ENCODE measurements at places on chromosomes 11 and 22.

GRCh38 chr11:46612326-46612725 is 4.7 kb downstream of the HARBI1 start:
- DNase-seq, result no peak

DNA sequence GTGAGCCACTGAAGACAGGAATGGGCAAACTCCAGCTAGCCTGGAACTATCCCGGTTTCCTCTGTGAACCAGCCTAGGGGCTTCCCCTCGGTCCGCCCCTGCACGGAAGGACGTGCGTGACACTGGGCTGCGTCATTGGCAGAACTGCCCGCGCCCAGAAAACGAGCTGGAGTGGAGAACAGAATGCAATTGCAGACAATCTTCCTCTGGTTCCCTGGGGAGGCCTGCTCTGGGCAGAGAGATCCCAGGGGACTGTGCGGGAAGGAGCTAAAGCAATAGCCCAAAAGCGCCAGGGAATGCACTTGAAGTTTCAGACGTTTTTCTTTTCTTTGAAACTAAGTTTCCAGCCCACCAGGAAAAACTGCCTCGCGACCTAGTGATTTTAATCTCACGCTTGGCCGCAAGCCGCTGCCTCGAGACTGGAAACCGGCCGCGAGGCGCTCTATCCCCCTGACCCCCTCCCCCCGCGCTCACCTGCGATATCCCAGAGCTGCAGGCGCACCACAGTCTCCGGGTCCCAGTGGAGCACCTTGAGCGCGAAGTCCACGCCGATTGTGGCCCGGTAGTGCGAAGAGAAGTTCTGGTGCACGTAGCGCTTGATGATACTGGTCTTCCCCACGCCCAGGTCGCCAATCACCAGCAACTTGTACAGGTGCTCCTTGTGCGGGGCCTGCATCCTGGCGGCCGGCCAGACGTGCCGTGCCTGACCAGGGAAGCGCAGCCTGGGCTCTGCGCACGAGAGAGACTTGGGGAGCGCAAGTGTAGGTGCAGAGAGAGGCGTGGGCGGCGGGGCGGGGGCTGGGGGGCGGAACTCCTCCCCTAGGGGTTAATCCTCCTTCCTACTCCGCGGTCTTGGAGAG is at the start of gene RAB38:
TSS of gene RAB38 (minus strand) at position 735 of the 860 bp plus-strand sequence. CDS start at position 676, 59 bp downstream.
- DNase-seq, result no peak

- no peak for DNase-seq
Measured at GRCh38 chr11:101336155-101336554, 206.5 kb upstream of the PGR start.

DNA sequence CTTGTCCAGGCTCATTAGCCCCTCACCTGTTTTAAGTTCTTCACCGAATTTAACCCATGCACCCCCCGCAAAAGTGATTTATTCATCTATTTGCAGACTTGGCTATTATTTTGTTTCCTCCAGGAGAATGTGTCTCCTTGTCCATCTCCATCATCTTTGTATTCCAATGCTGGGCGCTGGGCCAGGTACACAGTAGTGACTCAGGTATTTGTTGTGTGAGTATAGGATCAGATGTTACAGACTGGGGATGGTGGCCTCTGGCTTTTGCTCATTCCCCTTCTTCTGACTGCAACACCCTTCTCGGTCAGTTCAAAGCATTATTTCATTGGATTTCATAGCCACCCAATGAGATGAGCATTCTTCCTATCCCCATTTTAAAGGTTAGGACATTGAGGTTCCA is 408.2 kb downstream of the MN1 start:
- no peak for DNase-seq

DNA sequence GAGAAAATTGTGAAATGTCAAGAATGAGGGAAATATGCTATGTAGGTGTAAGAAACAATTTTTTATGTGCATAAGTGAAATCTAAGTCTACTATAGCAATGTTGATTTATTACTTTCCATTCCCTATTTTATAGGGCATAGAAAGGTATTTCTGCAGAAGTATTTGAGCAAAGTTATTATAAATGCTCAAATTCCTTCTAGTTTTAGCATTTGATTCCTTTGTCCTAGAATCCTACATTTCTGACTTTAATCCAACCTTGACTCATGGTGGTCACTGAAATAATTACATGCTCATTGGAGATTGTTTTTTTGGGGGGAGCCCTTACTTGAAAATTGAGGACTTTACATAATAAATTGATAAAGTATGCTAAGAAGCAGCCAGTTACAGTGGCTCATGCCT is 716.6 kb upstream of the LUZP2 start:
- DNase-seq, result no peak

DNA sequence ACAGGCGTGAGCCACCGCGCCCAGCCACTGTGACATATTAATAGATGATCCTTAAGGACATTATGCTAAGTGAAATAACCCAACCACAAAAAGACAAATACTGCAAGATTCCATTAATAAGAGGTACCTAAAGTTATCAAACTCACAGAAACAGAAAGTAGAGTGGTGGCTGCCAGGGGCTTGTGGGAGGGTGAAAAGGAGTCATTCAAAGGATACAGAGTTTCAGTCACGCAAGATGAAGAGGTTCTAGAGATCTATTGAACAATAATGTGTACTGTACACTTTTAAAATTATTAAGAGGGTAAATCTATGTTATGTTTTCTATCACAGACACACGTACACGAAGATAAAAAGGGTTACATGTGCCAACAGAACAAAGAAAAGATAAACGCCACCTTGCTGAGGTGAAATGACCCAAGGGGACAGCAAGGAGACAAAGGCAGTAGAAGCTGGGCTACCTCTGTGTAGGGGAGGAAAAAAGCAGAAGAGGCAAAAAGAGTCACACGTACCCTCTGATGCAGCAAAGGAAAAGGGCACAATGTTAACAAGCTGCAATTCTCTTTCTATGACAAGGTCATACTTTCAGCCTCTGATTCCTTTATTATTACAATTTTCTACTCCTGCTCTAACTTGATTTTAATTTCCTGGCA is 65.3 kb downstream of the AMBRA1 start:
- no peak for DNase-seq

GRCh38 chr11:16859651-16860050 is 121.2 kb downstream of the C11orf58 start:
- no peak for DNase-seq

- DNase-seq, result no peak
Measured at GRCh38 chr22:49198705-49199084, 629.0 kb downstream of the BRD1 start.

DNA sequence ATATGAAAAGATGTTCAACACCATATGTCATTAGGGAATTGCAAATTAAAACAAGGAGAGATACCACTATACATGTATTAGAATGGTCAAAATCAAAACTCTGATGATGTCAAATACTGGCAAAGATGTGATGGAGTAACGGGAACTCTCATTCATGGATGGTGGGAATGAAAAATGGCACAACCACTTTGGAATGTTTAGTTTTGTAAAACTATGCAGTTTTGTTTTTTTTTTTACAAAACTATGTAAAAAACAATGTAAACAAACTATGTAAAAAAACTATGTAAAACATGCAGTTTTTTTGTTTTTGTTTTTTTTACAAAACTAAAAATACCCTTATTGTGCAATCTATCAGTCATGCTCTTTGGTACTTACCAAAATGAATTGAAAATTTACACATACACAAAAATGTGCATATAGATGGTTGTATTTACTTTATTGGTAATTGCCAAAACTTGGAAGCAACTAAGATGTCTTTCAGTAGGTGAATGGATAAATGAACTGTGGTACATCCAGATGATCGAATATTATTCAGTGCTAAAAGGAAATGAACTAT is 5.0 kb upstream of the USP47 start:
- DNase-seq, result no peak

- no peak for DNase-seq
Measured at GRCh38 chr11:62128835-62129234, 5.0 kb downstream of the INCENP start.

GRCh38 chr11:24373516-24373915 is 123.3 kb upstream of the LUZP2 start:
- no peak for DNase-seq

GRCh38 chr11:119744577-119744976 is 15.6 kb upstream of the NECTIN1 start:
- no peak for DNase-seq

GRCh38 chr22:26979294-26979693 is 321.9 kb downstream of the MIAT start:
- no peak for DNase-seq

DNA sequence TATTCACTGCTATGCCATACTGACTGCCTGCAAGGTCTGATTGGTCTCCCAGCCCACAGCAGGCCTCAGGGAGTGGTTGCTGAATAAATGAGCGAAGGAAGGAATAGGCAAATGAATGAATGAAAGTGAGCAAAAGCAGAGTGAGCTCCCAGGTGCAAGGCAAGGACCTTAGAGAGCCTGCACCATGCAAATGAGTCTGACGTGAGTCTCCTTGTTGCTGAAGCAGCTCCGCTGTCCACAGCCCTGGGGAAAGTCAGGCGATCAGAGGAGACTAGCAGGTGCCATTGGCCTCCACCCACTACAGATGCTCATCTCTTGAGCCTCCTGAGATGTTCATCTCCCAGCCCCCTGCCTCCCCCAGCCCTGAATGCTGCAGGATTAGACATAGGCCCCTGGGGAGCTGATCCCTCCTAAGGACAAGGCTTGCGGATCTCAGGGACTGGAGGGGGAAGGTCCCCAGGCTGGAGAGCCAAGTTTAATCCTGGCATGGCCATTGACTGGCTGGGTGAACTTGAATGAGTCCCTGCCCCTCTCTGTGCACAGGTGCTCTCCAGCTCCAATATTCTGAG is 22.1 kb downstream of the GDPD5 start:
- DNase-seq, result no peak

- DNase-seq, result no peak
Measured at GRCh38 chr11:96014217-96014616, 90.3 kb upstream of the MTMR2 start.

GRCh38 chr11:96242971-96243647 is 99.9 kb downstream of the MAML2 start:
- DNase-seq, result peak; percentile 44

DNA sequence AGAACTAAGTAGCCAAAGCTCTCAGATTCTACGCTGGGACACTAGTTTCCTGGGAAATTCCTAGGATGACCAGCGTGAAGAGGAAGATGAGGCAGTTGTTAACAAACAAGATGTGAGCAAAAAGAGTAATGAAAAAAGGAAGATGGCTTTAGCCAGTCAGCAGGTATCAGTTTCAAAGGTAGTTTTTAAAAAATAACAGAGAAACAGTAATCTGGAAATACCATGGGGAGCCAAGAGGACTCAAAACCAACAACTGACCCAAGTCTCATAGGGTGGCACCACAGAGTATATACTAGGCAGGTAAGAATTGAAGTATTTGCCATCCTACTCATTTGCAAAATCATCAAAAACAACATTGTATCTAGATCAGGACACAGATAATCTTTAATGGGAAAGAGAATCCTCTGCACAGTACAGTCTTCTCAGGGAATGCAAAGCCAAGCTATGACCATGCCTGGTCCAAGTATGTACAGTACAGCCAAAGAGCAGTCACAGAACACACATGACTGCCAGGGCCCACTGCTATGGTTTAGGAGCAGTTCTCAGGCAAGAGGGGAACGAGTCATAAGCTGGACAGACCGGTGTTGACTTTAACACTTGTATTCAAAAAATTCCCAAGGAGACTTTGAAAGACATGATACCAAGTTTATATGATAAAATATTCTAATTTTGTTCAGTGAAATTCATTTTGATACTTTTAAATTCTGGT is 20.6 kb downstream of the MSANTD4 start:
- no peak for DNase-seq

DNA sequence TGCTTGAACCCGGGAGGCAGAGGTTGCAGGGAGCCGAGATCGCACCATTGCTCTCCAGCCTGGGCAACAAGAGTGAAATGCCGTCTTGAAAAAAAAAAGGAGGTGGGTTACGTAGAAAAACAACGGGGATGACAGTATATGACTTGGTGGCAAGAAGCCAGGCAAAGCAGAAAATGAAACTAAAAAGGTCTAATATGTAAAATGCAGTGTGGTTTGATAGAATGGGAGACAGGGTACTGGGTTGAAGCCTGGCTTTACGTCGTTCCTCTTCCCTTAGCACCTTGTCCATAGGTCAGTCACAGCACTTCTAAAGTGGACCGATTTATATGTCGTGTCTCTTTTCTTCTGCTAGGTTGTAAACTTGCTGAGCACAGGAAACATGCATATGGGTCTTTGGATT is 274.9 kb upstream of the ZC3H12C start:
- no peak for DNase-seq

- no peak for DNase-seq
Measured at GRCh38 chr22:32569956-32570355, 95.3 kb downstream of the FBXO7 start.

DNA sequence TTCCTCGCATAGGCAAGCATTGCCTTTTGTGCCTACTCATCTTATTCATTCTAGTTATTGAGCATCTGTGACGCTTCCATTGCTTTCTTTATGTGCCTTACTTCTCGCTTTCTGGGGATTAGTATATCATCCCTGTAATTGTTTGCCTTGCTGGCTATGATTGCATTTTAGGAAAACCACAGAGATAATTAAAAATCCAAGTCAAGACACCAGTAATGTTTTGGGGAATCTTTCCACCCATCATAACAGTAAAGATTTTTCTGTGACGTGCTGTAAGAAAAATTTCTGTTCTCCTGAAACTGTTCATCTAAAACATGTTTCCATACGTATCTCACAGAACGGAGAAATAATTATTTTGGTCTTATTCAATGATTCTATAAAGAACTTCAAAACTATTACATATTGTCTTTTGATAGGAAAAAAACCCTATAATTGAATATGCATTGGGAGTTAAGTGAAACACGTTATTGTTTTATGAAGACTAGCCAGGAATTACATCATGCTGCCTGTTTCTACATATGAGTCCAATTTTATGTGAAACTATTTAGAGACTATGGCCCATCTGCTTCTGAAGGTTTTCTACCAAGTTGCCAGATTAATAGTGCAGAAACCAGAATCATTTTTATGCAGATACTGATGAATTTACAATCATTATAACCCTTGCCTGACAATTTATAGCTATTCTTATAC is 133.7 kb upstream of the FIBIN start:
- no peak for DNase-seq

DNA sequence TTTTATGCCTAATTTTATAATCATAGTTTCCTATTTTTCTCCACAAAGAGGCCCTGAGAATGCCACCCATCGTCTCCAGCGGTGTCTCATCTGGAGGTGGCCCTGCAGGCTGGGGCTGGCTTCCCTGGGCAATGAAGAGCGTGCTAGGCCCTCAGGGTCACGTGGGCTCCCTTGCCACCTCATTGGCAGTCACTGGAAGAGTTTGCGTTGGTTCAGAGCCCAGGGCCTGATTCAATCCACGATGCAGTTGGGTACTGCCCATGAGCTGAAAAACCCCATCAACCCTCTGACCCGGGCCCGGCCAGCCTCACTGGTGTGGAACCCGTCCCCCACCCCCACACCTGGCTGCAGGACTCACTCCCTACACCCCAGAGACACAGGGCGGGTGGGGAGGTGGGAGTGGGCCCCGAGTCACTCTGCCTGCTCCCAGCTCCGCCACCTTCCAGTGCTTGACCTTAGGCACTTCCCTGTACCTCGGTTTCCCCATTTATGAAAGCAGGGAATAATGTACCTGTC is 43.4 kb upstream of the A4GALT start:
- no peak for DNase-seq

DNA sequence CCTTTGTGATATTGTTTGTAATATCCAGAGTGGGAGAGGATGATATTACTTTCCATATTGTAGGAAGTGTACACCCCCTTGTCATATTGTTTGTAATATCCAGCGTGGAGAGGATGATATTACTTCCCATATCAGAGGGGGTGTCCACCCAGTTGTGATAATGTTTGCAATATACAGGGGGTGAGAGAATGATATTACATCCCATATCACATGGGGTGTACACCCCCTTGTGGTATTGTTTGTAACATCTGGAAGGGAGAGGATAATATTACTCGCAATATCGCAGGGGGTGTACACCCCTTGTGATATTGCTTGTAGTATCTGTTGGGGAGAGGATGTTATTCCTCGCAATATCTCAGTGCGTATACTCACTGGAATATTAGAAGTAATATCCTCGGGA is 61.5 kb downstream of the PRSS23 start:
- DNase-seq, result no peak
